ENCODE measurements at places on chromosomes 7 and 10.

DNA sequence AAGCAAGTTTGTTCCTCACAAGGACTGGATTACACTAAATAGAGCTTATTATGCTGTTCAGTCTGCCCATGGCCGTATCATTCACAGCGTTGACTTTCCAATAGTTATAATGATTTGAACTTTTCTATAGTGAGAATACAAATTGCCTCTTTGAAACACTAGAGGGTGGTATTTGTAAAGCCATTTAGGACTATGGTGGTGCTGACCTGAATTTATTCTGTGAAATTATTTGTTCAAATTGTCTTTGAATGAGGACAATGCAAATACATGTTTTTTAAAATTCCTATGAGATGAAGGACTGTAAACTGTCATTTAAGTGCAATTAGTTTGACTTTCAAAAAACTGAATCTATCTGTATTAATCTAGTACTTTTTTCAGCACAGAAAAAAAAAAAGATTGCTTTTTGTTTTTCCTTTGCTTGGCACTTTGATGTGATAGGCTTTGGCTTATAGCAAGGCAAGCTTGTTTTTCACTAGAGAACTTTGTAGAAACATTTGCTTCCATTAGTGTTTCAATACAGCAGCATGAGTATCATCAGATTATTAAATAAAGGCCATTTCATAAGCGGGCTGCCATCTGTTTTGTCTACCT, 122.7 kb upstream of the TMEM229A start:
- DNase-seq: peak; percentile 39

DNA sequence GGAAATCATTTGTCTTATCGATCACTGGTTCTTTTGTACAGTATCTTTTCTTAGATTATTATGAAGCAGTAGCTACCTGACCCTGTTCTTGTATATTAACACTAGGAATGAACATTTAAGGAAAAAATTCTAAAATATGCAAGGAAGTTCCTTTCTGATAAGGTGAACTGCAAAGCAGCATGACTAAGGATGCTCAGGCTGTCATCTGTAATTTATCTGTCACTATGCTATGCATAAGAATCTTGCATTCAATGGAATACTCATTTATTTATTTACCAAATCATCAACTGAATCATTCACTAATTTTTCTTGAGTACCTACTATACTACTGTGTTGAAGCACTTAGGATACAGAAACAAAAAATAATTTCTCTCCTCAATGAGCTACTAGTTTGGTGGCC, 5.8 kb downstream of the GSDME start:
- no peak for DNase-seq

DNA sequence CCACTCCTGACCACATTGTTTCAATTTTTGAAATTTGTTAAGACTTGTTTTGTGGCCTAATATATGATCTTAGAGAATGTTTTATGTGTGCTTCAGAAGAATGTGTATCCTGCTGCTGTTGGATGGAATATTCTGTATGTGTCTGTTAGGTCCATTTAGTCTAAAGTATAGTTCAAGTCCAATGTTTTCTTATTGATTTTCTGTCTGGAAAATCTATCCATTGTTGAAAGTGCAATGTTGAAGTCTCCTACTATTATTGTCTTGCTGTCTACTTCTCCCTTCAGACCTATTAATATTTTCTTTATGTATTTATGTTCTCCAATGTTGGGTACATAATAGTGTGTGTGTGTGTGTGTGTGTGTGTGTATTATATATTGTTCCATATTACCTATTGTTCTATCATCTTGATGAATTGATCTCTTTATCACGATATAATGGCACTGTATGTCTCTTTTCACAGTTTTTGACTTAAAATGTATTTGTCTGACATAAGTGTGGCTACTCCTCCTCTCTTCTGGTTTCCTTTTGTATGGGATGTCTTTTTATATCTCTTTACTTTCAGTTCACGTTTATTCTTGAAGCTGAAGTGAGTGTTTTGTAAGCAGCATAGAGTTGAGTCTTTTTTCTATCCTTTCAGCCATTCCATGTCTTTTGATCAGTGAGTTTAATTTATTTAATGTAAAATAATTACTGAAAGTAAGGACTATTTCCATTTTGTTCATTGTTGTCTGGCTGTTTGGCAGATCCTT, 61.3 kb downstream of the AKR1D1 start:
- DNase-seq: no peak

DNA sequence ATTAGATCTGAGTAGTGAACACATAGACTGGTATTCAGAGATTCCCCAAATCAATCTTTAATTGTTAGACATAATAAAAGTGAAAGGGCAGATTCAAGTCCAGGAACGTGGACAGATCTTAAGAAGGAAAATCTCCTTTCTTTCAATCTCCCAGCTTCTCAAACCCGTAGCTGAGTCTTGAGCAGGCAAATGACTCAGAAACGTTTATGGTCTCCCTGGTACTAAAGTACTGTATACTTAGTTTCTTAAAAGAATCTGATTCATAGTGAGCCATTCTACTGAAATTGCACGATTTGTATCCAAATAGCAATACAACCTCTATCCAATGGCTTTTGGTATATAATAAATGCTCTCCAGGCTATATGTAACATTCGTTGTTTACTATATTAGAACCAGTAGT, 140.4 kb upstream of the RHEB start:
- DNase-seq: no peak

- peak; percentile 52 for DNase-seq
Observed at GRCh38 chr10:61943674-61944378, 42.3 kb downstream of the ARID5B start.

- DNase-seq: no peak
Observed at GRCh38 chr7:4269746-4270145, 412.3 kb upstream of the FOXK1 start.

- DNase-seq: no peak
Observed at GRCh38 chr7:18153183-18153748, 125.6 kb upstream of the PRPS1L1 start.

GRCh38 chr7:130364451-130364850, 15.8 kb upstream of the CPA1 start:
- DNase-seq: no peak

DNA sequence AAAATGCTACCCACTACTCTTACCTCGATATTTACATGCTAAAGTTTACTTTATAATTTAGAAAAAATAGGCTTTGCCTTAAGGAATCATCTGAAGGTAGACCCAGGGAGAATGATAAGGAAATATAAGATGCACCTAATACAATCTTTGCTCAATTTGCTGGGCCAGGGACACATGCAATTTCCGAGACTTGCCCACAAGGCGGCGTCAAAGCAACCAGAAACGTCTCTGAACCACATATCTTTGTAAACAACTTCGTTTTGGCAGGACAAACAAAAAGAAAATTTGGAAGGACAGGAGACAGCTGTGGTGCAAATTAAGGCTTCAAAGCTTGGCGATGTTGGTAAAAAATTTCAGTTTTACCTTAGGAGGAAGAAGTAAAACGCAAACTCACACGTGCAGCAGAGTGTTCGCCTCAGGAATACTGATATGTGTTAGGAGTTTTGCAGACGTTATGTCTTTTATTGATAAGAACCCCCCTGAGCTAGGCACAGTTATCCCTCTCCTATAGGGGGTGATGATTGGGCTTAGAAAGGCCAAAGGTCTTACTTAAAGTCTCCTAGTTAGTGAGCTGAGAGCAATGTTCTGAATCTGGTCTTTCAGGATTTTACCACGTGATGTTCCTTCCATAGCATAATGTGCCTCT, 134.3 kb downstream of the PRKCQ start:
- DNase-seq: peak; percentile 11

DNA sequence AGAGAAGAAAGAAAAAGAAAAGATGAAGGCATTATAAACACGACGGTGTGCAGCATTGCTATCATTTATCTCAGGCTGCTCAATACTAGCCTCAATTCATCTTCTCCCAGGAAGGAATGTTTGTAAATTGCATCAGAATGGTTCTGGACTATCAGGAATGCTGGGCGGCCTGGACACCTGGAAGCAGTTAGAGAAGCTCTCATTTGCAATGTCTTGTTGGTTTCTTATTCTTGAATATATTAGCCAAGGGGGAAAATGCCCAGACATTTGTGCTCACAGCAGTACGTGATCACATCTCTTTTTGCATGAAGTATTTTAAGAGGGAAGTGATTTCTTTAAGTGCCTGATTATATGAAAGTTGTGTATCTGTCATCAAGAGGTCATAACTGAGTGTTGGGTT, 85.6 kb upstream of the IMMP2L start:
- DNase-seq: no peak

- no peak for DNase-seq
Observed at GRCh38 chr7:98831641-98832221, 38.1 kb downstream of the TMEM130 start.

- DNase-seq: peak; percentile 92
Observed at GRCh38 chr10:14074062-14074884, 256.5 kb downstream of the FRMD4A start.

- no peak for DNase-seq
Observed at GRCh38 chr10:68318331-68319059, 13.4 kb upstream of the HNRNPH3 start.

DNA sequence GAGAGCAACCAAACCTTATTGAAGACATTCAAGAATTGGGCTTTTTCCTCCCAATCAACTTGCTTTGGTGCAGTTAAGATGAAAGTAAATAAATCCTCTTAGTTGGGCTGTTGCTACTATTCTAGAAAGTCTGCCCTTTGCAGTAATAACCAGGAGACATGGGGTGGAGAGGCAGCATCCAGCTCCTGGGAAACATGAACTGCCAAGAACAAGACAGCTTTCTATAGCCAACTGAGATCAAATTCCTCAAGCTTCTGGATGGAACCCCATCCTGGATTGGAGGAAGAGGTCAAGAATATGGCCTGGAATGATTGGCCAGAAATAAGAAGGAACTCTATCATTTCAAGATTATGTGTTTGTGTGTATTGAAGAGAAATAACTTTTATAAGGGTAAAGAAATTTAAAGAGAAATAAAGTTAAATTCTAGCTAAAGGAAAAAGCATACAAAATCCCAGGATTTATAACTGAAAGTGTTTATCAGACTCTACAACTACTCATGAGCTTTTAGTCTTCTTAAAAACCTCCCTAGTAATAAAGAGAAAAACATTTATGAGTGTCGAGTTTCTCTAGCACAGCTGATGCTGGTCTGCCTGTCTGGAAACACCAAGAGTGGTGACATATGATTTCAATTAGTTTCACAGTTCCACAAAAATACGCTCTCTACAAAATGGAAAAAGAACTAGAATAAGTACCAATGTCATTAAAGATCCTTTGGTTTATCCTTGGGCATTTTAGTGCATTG, 70.1 kb upstream of the COL1A2 start:
- DNase-seq: no peak

GRCh38 chr7:106167439-106168136, 55.5 kb upstream of the SYPL1 start:
- DNase-seq: no peak

DNA sequence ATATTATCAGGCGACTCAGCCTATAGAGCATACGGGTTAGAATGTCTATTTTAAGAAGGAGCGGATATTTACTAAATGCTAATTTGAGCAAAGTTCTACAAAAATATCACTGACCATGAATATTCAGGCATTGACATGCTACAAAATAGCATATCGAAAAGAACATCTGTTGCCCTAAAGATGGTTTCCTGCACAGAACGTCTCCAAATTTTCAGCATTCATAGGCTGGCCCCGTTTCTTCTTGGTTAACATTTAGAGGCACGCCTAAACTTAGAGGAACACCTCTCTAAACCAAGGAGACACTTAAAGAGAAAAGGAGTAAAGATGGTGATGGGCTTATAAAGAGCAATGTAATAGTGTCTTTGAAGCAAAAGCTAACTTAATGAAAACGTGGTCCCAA, 1.3 kb upstream of the MINPP1 start:
- DNase-seq: no peak

GRCh38 chr7:98877692-98878364, 504 bp upstream of the TRRAP start:
- DNase-seq: no peak

DNA sequence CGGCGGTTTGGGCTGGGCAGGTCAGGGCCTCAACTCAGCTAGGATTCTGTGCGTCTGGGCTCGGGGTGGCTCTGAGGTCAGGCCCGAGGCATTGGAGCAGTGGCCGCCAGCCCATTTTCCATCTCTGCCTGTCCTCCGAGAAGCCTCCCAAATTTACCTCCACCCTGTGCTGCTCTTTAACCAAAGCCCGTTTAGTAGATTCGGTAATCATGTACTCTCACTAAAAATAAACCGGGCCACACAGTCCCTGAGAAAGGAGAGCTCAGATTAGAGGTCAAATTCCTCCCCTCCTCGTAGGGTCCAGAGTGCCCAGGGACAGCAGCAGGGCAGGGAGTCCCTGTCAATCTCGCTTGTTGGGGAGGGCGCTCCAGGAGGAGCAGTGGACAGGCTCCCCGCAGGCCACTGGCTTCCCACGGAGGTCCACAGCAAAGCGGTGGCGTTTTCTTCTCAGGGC, 88.7 kb upstream of the CHST15 start:
- no peak for DNase-seq

DNA sequence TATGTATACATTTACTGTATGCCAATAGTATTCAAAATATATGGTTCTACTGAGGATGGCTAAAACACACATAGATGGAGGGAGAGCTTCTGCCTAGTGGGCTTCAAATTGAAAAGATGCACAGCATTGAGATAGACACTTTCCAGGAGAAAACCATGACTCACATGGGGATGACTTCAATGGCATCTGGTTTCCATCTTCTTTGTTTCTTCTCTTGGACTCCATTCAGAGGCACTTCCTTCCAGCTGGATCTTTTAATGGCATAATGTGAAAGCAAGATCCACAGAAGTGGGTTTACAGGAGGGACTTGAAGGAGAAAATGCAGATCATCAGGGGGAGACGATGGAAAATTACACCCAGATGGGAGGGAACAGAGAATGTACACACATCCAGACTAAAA, 84.9 kb downstream of the ZNF365 start:
- DNase-seq: peak; percentile 56

DNA sequence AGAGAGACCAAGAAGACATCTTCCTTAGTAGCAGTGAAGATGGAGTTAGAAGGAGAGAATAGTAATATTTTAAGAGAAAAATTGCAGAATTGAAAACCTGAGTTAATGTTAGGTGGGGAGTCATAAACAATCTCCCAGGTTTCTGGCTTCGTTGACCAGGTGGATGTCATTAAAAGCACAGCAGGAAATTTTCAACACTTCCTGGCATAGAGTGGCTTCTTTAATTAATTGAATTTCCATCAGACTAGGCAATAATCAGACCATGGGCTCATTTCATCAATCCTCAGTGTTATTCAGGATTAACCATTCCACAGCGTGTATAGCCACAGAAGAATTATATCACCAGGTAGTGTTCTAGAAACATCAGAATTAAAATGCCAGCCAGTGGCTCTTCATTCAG, 268.2 kb downstream of the CCDC3 start:
- DNase-seq: no peak

DNA sequence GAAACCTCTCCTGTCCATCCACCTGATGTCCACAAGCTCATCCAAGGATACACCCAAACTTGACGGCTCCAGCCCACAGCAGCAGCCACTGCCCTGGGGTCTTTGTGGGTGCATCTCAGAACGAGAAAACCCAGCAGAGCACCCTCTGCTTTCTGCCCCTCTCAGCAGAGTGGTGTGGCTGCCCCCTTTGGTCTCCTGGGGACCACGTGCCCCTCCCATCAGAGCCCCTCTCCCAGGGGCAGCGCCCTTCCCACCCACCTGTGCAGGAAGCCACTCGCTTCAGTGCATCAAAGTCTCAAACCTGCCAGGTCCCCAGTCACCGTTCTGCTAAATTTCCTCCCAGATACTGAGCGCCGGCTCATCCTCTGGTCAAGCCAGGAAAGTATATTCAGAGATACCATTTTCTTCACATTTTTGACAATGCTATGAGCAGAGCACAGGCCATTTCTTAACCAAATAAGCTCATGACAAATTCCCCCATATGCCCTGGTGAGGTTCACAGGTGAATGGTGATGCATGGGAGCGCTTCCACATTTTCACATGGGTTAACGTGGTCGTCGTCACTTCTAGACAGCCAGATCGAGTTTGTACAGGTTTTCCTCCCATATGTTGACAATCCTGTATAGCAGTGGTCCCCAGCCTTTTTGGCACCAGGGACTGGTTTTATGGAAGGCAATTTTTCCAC, 32.4 kb downstream of the CAMK2B start:
- no peak for DNase-seq

Measured in foreskin melanocyte (primary cell).